Activated CD4-positive, alpha-beta T cell treated with anti-CD3 and anti-CD28 coated beads, Interleukin-2, amount 10 ng/mL, durations not matched to agents 24 days and 14 days (primary cell): ENCODE measurements at places on chromosomes 1 and 21. TPM values are rescaled to one million over a fixed set of nuclear protein-coding genes. Genes with fewer than 3 reads are reported as not detected.

GRCh38 chr1:94247138-94248094 lies 10.0 kb upstream of the ARHGAP29 start:
- no peak overlapping the region for H3K27ac ChIP-seq
- peaks cover 7% of the 10 kb centered on the region for H3K4me1 ChIP-seq
- DNase-seq = peak; percentile 70
- peaks cover 65% of the 10 kb centered on the region for H3K27me3 ChIP-seq
- H3K36me3 ChIP-seq = no peaks in the 10 kb centered on the region

- no peaks in the 10 kb centered on the region for H3K36me3 ChIP-seq
- peak overlapping the region; percentile 95 for H3K27ac ChIP-seq
- H3K27me3 ChIP-seq = peaks cover 8% of the 10 kb centered on the region
- H3K4me3 ChIP-seq = peak overlapping the region; percentile 98
- no peak for DNase-seq
Observed at GRCh38 chr1:93845538-93846205, 33.3 kb downstream of the DNTTIP2 start.

DNA sequence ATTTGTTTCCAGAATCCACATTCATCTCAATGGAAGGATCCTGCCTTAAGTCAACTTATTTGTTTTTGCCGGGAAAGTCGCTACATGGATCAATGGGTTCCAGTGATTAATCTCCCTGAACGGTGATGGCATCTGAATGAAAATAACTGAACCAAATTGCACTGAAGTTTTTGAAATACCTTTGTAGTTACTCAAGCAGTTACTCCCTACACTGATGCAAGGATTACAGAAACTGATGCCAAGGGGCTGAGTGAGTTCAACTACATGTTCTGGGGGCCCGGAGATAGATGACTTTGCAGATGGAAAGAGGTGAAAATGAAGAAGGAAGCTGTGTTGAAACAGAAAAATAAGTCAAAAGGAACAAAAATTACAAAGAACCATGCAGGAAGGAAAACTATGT lies 2.6 kb downstream of the GADD45A start:
- H3K27ac ChIP-seq = no peak overlapping the region
- no peak for DNase-seq
- peaks cover 36% of the 10 kb centered on the region for H3K4me1 ChIP-seq
- no peaks in the 10 kb centered on the region for H3K27me3 ChIP-seq

DNA sequence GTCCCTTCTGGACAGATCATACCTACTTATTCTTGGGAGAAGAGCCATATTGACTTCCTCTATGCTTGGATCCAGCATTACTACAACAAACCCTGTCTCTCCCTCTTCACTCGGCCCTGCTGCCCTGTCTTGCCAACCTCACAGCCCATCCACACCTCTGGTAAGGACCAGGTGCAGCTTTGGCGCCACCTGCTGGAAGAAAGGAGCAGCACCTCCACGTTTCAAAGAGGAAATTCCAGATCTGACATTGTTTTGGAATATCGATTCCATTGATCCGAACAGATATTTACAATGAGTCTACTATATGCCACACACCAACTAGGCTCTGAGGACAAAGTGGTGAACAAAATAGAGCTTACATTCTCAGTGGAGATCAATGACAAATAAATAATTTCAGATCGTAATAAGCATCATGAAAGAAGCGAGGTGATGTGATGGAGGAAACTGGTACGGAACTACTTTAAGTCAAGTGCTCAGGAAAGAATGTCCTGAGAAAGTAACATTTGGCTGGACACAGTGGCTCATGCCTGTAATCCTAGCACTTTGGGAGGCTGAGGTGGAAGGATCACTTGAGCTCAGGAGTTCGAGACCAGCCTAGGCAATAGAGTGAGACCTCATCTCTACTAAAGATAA lies 18.7 kb downstream of the MFSD2A start:
- peaks cover 5% of the 10 kb centered on the region for H3K4me1 ChIP-seq
- H3K4me3 ChIP-seq = no peak overlapping the region
- peaks cover 12% of the 10 kb centered on the region for H3K36me3 ChIP-seq
- no peak overlapping the region for H3K27ac ChIP-seq
- DNase-seq = peak; percentile 91
- H3K27me3 ChIP-seq = no peaks in the 10 kb centered on the region

RNU1-4 gene
- total RNA-seq = 1,962 and 2,189 TPM in 2 replicates

DNA sequence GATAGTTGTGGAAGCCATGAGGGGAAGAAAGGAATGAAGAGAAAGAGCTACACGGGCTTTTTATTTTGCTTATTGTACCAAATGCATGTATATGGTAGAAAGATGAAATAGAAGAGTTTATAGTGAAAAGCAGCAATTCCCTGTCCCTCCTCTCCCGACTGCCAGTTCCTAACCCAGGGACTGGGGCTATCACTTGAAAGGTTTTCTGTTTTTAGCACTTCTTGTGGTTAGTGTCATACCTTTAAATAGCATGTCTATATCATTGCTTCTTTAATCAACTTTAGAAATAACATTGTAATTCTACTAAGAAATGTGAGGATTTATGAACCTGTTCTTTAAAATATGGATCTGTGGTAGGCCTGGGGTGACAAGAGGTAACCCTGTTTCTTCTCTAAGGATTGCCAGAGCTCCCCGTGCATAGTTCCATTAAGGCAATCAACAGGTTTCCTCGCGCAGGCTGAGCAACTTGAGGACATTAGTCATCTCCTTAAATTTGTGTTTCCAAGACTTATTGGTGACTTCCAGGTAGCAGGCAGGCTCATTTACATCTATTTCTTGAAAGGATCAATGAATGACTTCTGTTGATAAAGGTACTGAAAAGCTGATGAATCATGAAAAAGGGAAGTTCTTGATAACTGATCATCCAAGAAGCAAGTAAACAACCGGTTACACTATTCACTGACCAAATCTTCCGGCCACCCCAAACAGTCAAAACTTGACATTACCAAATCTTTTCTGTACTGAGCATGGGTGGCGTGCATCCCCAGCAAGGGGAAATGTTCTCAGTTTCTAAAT lies 37.8 kb upstream of the S1PR1 start:
- peak; percentile 78 for DNase-seq
- H3K27ac ChIP-seq = peak overlapping the region; percentile 91
- H3K4me3 ChIP-seq = peak overlapping the region; percentile 44
- H3K36me3 ChIP-seq = peaks cover 9% of the 10 kb centered on the region

DNA sequence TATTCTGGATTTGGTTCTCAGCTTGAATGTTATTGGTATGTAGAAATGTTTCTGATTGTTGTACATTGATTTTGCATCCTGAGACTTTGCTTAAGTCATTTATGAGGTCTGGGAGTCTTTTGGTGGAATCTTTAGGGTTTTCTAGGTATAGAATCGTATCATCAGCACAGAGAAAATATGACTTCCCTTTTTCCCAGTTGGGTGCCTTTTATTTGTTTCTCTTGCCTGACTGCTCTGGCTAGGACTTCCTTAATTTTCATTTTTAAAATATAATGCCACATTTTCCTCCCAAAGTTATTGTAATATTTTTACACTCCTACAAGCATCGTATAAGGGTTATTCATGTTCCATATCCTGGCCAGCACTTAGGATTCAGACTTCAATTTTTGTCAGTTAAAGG lies 111.1 kb downstream of the FNBP1L start:
- no peak for DNase-seq
- peaks cover 8% of the 10 kb centered on the region for H3K4me1 ChIP-seq
- peaks cover 16% of the 10 kb centered on the region for H3K27me3 ChIP-seq
- no peaks in the 10 kb centered on the region for H3K36me3 ChIP-seq

DNA sequence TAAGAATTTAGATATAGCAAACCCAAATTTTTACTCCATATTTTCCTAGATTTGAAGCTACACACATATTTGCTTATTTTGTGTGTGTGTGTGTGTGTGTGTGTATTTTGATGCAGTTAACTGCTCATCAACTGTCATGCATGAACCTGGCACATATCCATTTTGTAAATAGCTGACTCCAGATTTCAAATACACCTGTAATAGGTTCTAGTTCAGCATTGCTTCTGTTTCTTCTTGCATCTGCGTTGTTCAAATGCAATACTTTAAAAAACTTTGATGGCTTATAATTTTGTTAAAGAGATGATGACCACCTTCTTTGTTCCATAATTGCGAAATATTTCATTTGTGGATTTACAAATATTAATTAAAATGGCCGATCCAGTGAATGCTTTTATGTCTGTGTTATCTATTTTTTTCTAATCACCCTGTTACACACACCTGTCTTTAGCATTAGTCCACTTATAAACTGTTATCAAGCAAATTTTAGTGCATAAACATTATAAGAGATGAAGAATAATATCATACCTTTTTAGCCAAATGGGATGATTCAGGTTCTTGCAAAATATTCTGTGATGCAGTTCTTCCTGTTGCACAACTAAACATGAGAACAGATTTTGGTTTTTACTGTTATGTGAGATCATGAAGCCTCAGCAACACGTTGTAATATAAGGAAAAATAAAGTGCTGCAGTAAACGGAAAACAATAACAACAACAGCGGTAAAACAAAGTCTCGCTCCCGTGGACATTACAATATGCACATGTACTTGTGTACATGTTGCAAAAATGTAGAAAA lies 12.7 kb upstream of the S100A11 start:
- H3K27ac ChIP-seq = no peak overlapping the region
- H3K36me3 ChIP-seq = peaks cover 2% of the 10 kb centered on the region
- no peak for DNase-seq
- H3K27me3 ChIP-seq = peaks cover 15% of the 10 kb centered on the region
- H3K4me3 ChIP-seq = no peak overlapping the region

S100A8 gene
- not detected in 2 replicates for total RNA-seq

GRCh38 chr1:2258122-2258681 lies 30.1 kb downstream of the SKI start:
- H3K4me1 ChIP-seq = peaks cover 33% of the 10 kb centered on the region
- no peak for DNase-seq
- peaks cover 29% of the 10 kb centered on the region for H3K36me3 ChIP-seq
- H3K27me3 ChIP-seq = no peaks in the 10 kb centered on the region
- peak overlapping the region; percentile 88 for H3K27ac ChIP-seq

CYP4A22 gene
- not detected in 2 replicates for total RNA-seq

CASQ2 gene
- total RNA-seq = not detected in 2 replicates

ZNF670 gene
- total RNA-seq = 2.8 TPM in 2 replicates
